ENCODE measurements at places on chromosomes 12 and 14.

DNA sequence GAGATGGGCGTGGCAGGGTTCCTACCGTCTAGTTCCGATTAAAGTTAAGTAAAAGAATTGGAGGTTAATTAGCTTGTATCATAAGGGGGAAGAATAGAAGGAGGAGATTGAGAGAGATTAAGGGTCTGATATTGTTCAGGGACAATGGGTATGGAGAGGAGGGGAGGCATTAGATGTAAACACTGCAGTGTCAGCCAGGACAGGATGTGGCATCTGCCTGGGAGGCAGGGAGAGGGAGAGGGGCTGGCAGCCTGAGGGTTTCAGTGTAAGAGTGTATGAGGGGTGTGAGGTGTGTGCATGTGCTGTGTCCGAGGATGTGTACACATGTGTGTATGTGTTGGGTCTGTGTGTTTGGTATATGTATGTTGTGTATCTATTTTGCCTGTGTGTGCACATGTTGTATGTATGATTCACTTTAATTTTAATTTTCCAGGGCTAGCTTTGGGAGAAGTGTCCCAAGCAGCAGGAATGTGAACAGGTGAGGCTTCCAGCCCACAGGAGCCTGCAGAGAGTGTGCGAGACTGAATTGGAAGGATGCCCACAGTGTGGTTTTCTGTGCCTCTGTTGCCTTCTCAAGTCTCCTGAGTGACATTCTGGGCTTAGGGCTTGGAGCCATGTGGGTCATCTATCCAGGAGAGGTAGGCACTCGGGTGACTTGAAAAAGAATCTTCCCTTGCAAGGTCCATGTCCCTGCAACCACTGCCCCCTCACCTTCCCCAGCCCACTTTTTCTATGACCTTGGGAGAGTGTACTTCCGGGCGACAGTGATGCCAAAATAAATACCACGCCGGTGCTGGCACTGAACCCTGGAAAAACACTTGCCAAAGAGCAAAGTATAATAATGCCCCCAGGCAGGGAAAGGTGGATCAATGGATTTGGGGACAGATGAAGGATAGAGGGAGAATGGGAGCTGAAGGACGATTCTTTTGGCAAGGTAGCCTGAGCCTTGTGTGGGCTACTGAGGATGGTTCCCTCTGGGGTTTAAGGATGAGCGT, 36.8 kb upstream of the DCD start:
- no peak for DNase-seq

DNA sequence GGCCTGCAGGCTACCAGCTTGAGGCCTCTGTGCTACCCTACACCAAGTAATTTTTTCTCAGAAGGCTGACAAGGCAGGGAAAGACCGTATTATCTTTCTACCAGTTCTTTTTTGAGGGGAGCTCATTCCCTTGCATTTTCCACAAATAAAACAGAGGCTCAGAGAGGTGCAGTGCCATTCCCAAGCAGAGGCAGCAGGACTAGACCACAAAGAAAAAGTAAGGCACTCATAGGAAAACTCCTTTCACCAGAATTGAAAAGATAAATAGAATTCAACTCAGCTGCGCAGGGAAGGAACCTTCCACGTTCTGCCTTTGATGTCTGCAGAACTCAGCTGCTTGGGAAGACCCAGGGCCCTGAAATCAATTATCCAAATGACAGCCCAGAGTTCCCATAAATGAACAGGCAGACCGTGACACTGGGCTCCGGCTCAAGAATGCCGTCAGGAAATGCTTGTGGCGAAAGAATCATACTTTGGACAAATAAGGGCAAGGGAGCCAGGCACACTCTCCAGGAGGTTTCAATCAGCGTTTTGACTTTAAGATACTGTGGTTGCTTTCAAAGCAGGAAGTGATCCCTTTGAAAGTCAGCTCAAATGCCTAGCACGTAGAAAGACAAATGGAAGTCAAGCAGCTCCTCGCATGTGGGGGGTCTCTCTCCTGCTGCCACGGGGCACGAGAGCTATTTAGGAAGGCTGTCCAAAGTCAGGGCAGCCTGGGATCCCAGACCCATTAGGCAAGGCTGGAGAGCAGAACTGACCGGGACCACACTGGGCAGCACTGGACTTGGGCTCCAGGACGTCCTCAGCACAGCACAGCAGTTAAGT, 14.0 kb downstream of the KCTD10 start:
- no peak for DNase-seq

DNA sequence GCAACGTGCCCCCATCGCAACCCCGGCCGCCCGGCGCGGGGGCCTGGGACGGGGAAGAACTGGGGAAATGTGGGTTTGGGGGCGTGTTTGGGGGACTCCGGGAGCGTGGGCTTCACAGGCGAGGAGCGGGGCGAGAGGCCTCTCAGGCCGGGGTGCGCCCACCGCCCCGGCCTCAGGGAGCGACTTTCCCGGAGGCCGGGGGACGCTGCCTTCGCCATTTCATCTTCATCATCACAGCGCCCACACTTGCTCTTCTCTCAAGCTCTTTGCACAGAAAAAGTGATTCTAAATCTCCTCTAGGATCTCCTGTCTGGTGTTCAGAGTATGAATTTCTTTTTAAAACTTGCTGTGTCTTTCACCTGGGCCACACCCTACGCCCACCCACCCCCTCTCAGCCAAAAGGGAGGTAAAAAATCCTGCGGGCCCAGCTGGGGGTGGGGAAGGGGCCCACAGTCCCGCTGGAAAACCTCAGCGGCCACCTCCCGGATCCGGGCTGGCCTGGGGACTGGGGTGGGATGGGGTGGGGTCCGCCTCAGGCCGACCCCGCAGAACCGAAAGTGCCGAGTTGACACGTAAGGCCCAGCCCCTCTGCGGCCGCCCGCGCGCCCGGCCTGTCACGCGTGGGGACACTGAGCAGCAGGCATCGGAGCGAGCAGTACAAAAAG, 7.4 kb downstream of the CDKN1B start:
- DNase-seq: no peak

DNA sequence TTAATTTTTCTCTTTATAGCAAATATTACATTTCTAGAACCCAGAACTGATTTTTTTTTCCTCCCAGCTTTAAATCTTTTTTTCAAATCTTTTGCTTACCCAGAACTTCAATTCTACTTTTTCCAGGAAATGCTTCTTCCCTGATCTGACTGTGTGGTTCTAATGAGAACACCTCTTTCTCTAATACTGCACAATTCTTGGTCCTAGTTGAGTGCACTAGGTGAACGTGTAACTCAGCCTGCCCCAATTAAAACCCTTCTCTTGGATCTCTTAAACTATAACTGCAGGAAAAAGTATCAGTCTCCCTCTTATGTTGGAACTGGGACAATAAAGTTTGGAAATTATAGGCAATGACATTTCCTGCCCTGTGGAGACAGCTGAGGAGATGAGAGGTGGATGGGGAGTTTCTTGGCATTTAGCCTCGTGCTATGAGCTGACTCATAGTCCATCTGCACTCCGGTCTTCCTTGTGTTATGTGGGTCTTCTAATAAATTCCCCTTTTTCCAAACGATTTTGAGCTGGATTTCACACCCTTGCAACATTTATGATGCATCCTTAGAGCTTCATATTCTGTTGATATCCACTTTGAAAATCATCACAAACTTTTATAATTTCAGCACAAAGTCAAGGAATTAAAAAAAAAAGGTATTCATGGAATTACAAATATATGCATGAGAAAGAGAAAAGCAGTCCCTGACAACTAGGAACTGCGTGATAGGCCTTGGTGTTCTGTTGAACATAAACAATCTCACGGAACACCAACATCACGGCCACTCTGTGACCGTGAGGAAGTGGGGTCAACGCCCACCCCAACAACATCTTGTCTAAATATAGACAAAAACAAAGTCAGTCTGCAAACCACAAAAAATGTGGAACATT, 52.4 kb downstream of the BRMS1L start:
- no peak for DNase-seq

DNA sequence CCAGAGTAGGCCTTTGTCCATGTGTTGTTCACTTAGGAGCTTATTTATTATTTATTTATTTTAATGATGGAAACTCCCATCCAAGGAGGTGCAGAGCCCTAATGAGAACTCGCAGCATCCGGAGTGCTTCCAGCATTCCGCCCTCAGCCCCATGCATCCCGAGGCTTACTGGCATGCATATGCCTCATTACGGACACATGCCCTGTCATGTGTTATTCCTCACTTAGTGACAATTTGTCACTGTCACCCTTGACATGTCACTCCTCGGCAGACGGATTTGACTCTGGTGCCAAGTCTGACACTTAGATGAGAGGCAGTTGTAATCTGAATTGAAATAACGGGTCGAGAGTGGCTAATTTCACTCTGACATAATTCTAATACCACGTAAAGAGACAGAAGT, 132.8 kb downstream of the VRK1 start:
- DNase-seq: no peak

- no peak for DNase-seq
Observed at GRCh38 chr12:56387152-56387736, 24.6 kb upstream of the APOF start.

DNA sequence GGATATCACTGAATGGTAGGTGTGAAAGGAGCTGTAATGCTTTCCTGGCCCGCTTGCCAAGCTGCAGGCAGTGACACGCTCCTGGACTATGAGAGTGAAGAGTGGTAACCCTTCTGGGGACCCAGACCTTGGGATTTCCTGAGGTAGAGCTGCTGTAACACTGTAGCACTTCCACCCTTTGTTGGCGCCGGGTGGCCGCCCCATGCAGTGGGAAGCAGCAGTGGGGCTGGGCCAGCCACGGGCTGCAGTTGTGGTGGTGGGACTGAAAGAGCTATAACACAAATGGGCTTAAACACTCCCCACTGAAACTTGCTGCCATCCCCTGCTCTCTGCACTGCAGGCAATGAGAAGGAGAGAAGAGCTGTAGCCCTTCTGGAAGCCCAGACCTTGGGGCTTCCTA, 9.6 kb upstream of the FBXO33 start:
- DNase-seq: no peak

DNA sequence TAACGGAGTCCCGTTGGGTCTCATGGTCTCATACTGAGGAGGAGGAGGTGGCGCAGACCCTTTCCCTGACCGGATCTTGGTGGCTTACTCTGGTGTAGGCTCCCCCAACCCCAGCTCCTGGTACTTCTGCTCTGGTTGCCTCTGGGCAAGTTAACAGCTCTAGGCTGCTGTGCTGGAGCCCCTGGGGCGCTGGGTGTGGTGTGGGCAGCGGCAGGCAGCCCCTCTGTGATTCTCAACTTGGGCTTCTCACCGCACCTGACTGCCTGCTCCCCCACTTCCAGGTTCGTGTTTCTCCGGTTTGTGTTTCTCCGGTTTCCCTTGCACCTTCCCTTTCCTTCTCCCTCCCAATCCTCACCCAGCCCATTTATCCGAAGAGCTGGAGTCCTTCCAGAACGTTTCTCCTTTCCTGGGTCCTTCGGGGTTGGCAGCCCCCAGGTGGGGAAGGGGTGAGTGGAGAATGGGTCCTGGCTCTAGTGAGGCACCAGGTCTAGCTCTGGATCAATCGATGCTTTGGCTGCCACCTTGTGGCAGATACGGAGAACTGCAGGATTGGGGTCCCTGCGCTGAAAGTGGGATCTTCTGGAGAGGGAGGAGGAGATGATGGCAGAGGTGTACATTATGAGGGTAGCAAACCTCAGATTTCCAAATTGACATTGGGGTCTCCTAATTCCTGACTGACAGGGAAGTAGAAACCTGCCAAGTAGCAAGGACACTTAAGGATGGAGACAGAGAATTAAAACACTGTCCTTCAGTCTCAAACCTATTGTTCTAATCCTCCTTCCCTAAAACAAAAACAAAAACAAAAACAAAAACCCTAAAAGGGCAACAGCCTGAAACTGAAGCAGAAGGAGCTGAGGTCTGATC, 8.3 kb downstream of the CISTR start:
- DNase-seq: no peak

DNA sequence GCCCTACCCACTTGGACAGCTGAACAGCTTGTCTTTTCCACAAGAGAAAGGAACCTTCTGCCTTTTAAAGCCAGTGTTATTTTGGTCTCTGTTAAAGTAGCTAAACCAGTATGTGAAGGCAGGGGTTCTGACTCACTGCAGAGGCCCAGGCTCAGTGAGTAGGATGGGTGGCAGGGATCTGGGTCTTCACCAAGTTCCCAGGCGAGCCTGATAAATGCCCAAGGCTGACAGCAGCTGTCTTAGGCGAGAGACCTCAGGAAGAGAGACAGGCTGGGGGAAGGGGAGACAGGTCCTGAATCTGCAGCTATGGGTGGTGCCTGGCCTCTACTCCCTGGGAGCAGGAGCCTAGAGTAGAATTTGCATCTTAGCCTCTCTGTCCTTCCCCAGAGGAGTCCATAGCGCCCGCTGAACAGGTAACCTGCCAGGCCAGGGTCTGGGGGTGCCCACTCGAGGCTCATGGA, 18.1 kb upstream of the KIF26A start:
- no peak for DNase-seq

- DNase-seq: no peak
Observed at GRCh38 chr12:46678426-46678825, 147.4 kb downstream of the SLC38A4 start.

DNA sequence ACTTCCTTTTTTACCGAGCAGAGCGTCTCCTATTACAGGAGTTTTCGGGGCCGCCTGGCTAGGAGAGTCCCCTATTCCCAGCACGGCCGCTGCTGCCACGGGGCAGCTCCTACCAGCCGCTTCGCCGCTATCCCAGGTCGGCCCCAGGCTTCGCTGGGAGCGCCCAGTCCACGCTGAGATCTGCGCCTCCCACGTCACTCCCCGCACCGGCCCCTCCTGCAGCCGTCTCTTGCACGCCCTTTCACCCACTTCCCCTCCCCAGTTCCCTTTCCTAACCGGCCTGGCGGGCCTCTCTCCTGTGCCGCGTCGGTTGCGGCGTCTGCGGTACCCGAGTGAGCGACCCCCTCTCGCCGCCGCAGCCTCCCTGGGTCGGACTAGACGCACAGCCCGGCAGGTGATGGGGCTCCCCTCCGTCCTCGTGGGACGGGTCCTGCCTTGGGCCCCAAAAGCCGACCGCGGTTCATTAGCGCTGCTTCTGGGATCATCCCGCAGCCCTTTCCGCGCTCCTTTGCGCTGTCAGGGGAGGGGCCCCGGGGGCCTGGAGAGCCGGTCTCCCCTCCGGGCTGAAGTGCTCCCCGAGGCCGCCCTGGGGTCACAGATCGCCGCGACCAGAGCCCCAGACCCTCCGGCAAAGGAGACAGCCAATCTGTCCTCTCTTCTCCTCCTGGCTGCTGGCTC, 1318.4 kb downstream of the TMEM121 start:
- DNase-seq: peak; percentile 25

GRCh38 chr12:42617622-42618021, 28.1 kb upstream of the PRICKLE1 start:
- DNase-seq: no peak

- no peak for DNase-seq
Observed at GRCh38 chr12:124463341-124463921, 104.0 kb downstream of the NCOR2 start.

GRCh38 chr14:67892466-67893100, 73.0 kb downstream of the RAD51B start:
- DNase-seq: no peak

- no peak for DNase-seq
Observed at GRCh38 chr12:21992823-21993222, 51.6 kb upstream of the ABCC9 start.

GRCh38 chr14:93941293-93941910, 14.3 kb downstream of the FAM181A start:
- DNase-seq: no peak

DNA sequence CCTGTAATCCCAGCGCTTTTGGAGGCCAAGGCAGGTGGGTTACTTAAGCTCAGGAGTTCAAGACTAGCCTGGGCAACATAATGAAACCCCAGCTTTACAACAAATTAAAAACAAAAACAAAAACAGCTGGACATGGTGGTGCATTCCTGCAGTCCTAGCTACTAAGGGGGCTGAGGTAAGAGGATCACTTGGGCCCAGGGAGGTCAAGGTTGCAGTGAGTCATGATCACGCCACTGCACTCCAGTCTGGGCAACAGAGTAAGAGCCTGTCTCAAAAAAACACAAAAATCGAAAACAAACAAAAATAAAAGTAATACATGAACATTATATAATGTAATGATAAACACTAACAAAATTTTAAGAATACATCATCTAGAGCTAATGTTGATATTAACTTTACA, 46.2 kb upstream of the GRIP1 start:
- no peak for DNase-seq
